Activated CD8-positive, alpha-beta memory T cell treated with anti-CD3 and anti-CD28 coated beads, Interleukin-2, amount 50 U/mL, for 48 hours (primary cell): ENCODE measurements at places on chromosomes 4 and X.

DNA sequence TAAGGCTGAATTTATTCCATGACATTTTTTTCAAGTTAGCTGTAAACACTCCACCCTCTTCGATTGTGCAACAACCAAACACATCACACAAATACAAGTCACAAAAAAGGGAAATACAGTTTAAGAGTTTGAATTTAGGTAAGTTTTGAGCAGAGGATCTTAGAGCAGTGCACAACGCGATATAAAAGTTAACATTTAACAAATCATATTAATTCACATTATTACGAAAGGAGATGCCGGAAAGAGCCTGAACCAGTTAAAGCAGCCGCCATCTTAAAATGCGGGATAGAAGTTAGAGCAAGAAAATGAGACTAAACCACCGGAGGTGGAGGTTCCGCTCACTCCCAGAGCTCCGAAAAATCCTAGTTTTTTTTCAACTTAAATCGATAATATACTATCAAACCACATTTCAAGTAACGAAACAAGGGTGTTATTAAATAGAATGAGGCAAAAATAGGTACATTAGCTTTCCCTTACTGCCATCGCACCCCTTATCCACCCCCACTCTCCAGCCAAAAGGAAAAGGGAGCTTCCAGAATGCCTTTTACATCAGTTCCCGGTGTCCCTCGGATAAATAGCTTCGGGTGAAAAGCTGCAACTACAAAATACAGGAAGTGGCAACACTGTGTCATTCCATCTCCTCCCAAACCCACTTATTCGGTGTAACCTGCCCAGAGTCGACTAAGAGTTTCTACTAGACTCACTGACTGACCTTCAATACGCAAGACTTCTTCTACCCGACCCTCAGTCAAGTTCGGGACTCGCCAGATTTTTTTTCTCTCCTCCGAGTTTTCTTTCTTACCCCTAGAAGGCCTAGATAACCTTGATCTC, 1.9 kb downstream of the UBE2D3 start:
- no peak for DNase-seq

DNA sequence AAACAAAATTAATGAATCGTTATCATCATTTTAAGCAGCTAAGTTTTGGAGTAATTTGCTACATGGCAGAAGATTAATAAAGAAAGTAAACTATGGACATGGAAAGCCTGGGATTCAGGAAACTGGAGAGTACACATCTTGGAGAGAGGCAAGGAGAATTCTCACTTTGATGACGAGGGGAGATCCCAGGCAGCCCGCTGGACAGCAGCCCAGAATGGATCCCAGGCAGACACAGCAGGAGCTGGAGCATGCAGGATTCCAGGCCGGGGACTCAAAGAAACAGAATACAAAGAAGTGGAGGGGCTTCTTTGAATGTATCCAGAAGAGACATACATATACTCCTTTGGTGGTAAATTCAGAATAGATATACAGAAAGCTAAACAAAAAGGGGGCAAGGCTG, 118.0 kb upstream of the ATP6AP2 start:
- no peak for DNase-seq

- no peak for DNase-seq
These were observed 15.5 kb upstream of the ASIC5 start for GRCh38 chr4:155881555-155881954.

DNA sequence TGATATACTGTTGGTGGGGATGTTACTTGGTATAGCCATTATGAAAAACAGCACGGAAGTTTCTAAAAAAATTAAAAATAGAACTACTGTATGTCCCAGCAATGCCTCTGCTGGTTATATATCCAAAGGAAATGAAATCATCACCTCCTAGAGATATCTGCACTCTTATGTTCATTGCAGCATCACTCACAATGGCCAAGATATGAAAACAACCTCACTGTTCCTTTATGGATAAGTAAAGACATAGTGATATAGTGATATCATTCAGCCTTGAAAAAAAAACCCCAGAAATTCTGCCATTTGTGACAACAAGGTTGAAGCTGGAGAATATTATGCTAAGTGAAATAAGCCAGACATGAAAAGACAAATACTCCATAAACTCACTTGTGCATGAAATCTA, 543.8 kb upstream of the SLIT2 start:
- no peak for DNase-seq

GRCh38 chrX:34656467-34656841, 631 bp downstream of the TMEM47 start:
- DNase-seq, result no peak

DNA sequence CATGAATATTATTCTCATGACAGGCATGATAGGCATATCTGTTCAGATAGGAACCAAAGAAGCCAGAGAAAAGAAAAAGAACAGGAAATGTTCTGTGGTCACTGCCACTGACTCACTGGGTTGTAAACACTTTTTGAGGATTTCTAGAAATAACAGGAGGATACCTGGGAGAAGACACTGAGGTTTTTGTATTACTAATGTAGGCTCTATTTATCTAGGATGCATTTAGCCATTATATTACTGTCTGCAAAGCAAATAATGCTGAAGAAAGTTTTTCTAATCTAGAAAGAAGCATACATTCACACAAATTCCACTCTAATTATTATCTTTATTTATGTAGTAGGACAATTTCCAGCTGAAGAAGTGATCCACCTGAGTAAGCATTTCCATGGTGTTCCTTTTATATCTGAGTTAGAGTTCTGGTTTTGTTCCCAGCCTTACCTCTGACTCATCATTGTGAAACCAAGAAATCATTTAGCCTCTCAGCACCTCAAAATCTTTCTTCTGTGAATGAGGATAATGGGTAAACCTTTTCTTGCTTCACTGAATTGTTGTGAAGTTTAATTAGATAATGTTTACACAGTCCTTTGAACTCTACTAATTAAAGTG, 40.2 kb upstream of the EPGN start:
- DNase-seq, result no peak

DNA sequence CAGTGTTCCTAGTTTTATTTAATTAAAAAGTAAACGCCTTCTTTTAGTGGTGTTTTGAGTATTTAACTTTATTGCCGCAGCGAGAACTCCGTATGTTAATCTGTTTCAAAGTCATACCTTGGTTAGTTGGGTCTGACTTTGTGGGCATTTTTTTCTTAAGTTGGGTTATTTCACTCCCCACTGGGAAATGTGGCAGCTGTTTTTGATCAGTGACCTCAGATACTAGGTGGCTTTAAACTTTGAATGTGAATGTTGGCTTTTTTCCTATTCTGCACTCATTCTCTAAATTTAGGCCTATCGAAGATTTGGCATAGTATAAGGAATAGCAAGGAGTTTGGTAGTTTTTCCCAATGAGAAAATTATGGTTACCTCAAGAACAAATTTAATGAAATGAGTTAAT, 85.9 kb downstream of the FIP1L1 start:
- no peak for DNase-seq

DNA sequence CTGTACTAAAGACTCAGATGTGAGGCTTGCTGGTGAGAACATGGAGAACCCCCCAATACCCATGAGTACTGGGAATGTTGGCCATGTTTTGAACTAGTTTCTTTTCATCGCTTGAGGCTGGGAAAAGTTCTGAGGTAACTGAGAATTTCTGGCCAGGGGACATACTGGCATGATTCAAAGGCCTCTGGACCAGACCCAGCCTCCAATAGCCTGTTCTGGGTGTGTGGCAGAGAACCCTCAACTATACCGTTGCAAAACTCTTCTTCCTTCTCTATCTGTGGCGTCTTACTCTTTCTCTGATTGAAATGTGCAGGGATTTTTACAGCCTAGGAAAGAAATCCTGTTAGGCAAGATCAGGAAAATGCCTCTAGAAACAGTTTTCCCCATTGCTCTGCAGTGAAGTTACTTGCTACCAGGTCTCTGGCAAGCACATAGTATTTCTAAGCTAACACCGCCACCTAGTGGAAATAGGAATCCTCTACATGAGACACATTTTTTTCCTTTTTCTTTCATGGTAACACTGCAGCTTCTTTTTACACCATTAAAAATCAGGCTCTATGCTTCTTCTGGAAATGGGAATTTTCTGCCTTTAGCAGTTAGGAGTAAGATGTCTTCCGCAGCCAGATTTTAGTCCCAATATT, 170.7 kb upstream of the ZCCHC13 start:
- DNase-seq, result no peak

DNA sequence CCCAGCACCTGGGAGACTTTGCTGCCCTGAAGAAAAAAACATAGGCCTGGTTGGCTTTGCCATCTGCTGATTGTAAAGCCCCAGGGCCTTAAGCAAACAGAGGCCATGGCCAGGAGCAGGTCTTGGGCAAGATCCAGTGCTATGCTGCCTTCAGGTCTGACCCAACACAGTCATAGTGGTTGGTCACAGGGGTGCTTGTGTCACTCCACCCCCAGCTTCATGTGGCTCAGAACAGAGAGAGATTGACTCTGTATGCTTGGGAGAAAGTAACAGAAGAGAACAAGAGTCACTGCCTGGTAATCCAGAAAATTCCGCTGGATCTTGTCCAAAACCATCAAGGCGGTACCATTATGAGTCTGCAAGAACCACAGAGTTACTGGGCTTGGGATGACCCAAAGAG, 24.4 kb upstream of the SMARCA5 start:
- DNase-seq, result no peak

DNA sequence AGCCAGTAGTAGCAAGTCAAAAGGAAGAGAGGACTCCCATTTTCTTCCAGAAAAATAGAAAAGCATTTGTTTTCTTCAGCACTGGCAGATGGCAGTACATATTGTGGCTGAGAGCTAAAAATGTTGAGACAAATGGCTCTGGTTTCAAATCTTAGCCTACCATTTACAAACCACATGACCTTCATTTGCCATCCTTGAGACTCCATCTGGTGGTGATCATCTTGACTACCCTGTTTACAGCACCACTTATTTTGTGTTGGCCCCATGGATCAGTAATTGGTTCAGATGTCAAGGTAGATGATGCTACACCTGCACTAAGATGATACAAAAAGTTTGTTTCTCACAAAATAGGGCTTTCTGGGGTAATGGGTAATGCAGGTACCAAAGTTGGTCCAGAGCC, 951.8 kb upstream of the IGFBP7 start:
- DNase-seq, result no peak

DNA sequence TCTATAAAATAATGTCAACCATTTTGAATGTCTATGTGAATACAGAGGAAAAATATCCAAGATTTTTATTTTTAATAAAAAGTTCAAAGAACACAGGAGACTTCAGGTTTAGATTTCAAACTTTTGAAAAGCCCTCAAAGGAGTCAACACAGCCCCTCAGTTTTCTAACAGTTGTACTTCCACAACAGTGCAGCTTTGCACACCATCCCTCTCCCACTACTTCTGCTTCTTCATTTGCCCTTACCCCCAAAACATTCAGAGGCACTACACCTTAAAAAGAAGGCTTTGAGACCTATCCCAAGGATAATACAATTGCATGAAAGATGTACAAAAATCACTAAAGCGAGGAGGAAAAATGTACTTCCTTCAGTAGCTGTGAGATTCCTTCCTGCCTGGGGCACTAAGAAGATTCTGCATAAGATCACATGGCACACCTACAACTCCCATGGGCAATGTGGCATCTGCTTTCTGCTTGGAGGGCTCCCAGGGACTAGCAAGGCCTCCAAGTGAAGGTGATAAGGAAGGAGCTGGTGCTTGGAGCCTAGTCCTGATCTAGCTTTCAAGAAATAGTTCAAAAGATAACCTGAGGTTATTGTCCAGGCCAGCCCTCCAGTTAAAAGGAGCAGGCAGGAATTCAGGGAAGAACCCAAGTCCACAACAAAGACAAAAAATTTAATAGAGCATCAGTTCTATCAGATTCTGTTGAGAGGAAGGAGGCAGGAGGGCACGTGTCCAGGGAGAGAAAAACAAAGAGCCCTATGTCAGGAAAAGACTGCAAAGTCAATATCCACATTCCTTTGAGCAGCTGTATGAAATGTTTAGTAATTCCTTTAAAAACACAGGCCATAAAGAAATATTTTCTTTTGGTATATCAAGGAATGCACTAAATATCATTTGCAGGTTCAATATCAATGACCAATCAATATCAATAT, 19.1 kb downstream of the ARAP2 start:
- DNase-seq, result no peak

GRCh38 chr4:165874791-165875371, 1.8 kb downstream of the TLL1 start:
- no peak for DNase-seq

DNA sequence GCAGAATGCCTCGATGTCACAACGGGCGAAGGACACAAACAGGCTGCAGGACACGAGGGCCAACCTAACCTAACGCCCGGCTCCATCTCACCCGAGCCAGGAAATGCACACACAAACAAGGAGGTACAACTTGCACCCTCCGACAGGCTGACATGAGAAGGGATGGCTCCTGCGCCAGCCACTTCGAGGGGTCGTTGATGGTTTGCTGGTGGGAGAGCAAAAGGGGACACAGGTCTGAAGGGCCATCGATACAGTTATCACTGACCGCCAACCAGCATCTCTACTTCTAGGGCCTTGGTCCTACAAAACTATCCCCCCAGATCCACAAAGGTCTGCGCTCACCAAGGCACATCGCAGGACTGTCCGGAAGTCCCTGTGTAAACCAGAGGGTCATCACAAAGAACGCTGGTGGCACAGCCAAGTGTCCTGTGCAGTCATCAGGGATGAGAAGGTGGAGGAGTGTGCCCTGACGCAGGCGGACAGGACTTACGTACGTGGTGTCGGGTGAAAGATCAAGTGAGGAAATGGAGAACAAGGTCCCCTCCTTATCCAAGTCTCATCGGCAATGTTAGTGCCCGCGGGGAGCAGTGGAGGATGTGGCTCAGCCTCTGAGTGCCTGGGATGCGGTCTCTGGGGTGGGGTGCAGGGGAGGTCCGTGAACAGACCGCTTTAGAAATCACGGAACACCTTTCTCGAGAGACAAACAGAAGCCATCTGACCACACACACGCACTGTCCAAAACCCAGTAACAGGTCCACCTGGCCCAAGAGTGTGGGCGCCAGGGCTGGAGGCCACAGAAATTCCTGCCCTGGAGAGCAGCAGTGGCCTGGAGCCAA, 7.0 kb downstream of the MXD4 start:
- DNase-seq, result peak; percentile 45

DNA sequence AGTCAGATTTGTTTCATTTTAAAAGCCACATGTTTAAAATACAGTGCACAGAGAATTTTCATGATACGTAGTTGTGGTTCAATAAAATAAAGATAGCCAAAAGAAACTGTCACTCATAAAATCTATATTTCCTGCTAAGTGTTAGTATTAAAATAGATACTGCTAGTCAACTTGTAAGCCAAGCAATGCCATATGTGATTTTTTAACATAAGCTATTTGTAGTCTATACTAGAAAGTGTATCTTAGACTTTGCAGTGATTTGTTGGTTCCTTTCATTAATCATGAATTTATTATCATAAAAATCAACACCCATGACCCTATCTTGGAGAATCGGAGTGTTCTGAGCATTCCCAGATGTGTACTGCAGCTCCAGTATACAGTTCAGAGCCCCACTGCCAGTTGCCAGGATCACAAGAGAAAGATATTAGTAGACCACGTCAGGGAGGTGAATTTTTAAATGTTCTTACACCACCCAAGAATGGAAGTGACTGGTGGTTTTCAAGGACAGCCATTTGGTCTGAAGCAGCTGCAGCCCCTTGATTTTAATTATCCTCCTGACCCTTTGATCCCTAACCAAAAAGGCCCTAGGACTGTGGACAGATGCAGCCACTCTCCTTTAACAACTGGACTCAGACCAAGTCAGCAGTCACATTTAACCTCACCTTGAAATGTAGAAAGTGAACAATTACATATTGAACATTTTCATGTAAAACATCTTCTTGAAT, 163.1 kb downstream of the PALLD start:
- no peak for DNase-seq
